Activated naive CD8-positive, alpha-beta T cell treated with anti-CD3 and anti-CD28 coated beads, Interleukin-2, amount 50 U/mL, for 24 hours (primary cell): ENCODE measurements at places on chromosomes 12 and 14.
A peak's percentile ranks its signal among the peaks of the same experiment; 100 is the strongest.

- H3K27me3 ChIP-seq: no peaks in the 10 kb centered on the region
- peaks cover 5% of the 10 kb centered on the region for H3K36me3 ChIP-seq
- H3K27ac ChIP-seq: no peak overlapping the region
- DNase-seq: no peak
- H3K4me1 ChIP-seq: peaks cover 44% of the 10 kb centered on the region
- H3K4me3 ChIP-seq: no peak overlapping the region
These were observed 53.1 kb upstream of the NPFF start for GRCh38 chr12:53560351-53560750.

DNA sequence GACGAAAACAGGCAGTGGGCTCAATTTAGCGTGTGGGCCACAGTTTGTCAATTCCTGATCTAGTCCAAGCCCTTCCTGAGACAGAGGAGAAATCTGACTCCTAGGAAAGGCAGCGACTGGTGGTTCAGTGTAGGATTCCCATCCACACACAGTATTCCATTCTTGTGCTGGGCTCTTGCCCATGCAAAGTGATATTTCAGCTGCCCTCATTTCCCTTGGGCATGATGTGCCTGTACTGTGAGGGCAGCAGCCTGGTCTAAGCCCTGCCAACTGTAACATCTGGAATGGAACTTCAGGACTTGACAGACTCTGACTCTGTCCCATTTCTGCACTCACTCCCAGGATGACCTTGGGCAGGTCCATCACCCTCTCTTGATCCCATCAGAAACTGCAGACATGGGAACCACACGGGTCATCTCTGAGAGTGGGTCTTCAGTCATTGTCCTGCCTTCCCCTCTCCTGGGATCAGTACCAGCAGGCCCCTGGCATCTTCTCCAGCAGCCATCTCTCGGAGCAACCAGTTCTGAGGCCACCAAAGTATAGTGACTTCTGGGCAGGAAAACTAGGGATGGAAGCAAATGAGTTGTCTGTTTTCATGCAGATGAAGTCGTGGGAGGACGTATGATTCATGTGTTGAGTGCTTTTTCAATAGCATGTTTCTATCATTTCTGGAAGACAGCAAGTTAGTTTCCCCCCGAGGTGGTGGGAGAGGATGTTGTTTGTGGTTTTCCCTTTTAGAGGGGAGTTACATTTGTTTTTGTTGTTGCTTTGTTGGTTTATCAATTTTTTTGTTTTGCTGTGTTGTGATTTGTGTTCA lies 54.2 kb upstream of the BCL2L14 start:
- peak overlapping the region; percentile 92 for H3K27ac ChIP-seq
- DNase-seq: no peak
- peaks cover 2% of the 10 kb centered on the region for H3K27me3 ChIP-seq
- peak overlapping the region; percentile 22 for H3K4me3 ChIP-seq
- H3K36me3 ChIP-seq: no peaks in the 10 kb centered on the region
- H3K4me1 ChIP-seq: peaks cover 73% of the 10 kb centered on the region

DNA sequence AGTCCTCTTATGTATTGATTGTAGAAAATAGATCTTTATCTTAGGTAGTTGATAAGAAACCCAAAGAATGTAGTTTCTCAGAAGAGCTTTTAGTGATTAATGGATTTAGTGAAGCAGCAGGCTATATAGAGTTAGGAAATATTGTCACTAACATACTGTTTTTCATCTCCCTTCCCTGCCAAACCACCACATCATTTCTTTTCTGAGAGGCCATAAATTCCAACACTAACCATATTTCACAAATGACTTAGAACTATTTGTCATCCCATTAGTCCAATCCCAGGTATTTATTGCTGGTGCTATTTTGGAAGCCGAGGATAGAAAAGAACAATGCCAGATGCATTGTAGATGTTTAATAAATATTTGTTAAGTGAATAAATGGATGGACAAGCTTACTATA lies 185.7 kb downstream of the KICS2 start:
- no peaks in the 10 kb centered on the region for H3K27me3 ChIP-seq
- no peaks in the 10 kb centered on the region for H3K4me1 ChIP-seq
- no peak overlapping the region for H3K27ac ChIP-seq
- DNase-seq: no peak

- no peaks in the 10 kb centered on the region for H3K36me3 ChIP-seq
- peaks cover 2% of the 10 kb centered on the region for H3K27me3 ChIP-seq
- H3K27ac ChIP-seq: no peak overlapping the region
- H3K4me1 ChIP-seq: peaks cover 2% of the 10 kb centered on the region
These were observed 56.7 kb downstream of the C14orf132 start for GRCh38 chr14:96095581-96096476.

- H3K4me1 ChIP-seq: peaks cover 16% of the 10 kb centered on the region
- H3K27ac ChIP-seq: no peak overlapping the region
- no peak for DNase-seq
These were observed 5.9 kb upstream of the SIVA1 start for GRCh38 chr14:104746934-104747481.

DNA sequence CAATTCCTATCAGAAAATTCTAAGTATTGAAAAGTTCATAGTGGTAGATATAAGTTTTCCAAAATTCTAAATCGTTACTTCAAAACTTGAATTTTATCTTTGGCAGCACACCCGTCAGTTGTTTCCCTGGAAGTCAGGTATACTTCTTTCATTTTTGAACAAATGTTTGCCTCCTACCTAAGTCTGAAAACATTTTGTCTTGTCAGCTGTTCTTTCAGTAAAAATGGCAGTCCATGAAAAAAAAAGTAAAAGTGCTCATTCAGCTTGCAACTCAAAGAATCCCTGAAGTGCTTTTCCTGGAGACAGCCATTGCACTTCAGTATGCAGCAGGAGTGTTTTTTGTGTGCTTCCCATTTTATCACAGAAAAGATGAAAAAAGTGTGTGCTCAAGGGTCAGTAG lies 130.1 kb upstream of the NEDD1 start:
- no peaks in the 10 kb centered on the region for H3K4me1 ChIP-seq
- no peak overlapping the region for H3K27ac ChIP-seq
- no peaks in the 10 kb centered on the region for H3K36me3 ChIP-seq
- no peak for DNase-seq
- no peaks in the 10 kb centered on the region for H3K27me3 ChIP-seq

GRCh38 chr12:49895773-49896172 lies 7.9 kb downstream of the FAIM2 start:
- no peaks in the 10 kb centered on the region for H3K36me3 ChIP-seq
- peaks cover 14% of the 10 kb centered on the region for H3K27me3 ChIP-seq
- H3K4me3 ChIP-seq: no peak overlapping the region
- peaks cover 5% of the 10 kb centered on the region for H3K4me1 ChIP-seq

DNA sequence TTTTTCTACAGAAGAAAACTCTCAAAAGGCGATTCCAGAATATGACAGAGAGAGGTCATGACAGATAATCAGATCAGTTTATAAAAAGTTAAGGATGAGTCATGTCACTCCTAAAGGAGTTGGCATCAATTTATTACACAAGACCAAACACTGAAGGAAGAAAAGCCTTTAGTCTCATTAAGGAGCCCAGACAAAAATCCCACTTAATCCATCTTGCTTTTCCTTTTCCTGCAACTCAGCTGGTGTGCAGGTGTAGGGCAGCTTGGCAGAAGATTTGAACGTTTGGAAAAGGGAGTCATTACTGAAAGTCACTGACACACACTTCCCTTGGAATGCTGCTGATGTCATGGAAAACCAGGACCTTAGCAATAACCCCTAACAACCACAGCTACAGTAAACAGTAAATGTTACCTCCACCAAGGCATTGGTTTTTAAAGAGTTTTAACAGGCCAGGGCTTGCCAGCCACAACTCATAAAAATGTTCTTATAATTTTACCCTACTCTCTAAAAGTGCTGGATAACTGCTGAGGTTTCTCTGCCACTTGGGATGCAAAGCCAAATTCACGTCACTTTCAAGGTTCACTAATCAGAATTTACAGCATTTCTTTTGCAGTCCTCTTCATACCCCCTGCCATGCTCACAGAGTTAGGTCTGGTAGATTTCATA lies 320.6 kb downstream of the RAD51B start:
- H3K4me3 ChIP-seq: no peak overlapping the region
- no peaks in the 10 kb centered on the region for H3K27me3 ChIP-seq
- no peak overlapping the region for H3K27ac ChIP-seq
- H3K4me1 ChIP-seq: peaks cover 31% of the 10 kb centered on the region

- DNase-seq: no peak
- no peaks in the 10 kb centered on the region for H3K27me3 ChIP-seq
- H3K36me3 ChIP-seq: no peaks in the 10 kb centered on the region
- H3K4me3 ChIP-seq: no peak overlapping the region
- no peak overlapping the region for H3K27ac ChIP-seq
These were observed 1714.4 kb upstream of the SEL1L start for GRCh38 chr14:83247924-83248639.

GRCh38 chr12:63982604-63983295 lies 138.2 kb downstream of the SRGAP1 start:
- DNase-seq: no peak
- no peak overlapping the region for H3K27ac ChIP-seq
- no peak overlapping the region for H3K4me3 ChIP-seq
- H3K27me3 ChIP-seq: no peaks in the 10 kb centered on the region

DNA sequence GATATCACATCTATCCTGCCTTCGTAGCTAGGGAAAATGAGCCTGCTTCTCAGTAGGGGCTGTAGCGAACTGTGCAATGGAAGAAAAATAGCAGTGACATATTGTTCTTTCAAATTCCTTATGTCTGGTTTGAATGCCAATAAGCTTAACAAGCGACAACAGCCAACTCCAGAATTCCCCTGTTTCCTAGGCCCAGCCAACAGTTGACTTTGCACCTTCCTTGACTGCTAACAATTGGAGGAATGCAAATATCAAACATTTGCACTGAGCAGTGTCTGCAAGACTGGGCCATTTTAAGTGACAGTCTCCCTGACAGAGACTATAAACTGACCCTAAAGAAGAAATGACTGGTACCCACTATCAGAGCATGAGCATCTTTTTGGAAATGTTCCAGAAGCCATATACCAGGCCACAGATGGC lies 12.0 kb upstream of the SERPINA1 start:
- no peaks in the 10 kb centered on the region for H3K4me1 ChIP-seq
- H3K36me3 ChIP-seq: no peaks in the 10 kb centered on the region
- no peak overlapping the region for H3K4me3 ChIP-seq

GRCh38 chr12:42180990-42181596 lies 36.4 kb upstream of the GXYLT1 start:
- peaks cover 27% of the 10 kb centered on the region for H3K36me3 ChIP-seq
- H3K27ac ChIP-seq: no peak overlapping the region
- no peak overlapping the region for H3K4me3 ChIP-seq
- peaks cover 13% of the 10 kb centered on the region for H3K4me1 ChIP-seq

DNA sequence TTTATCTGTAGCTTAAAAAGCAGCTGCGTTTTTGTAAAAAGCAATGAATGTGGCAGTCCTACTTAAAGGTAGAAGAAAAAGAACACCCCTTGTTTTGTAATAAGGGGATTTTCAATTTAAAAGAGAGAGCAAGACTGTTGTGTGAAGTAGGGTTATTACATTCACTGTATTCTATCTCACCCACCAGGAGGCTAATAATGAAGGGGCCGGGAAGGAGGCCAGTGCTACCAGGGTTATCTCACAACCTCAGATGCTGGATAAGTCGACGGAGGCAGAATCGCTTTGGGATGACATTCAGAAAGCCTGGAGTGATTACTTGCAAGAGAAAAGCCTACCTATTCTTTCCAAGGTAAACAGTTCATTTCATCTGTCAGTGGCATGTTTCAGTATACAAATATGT lies 97.7 kb downstream of the RMST start:
- no peaks in the 10 kb centered on the region for H3K36me3 ChIP-seq
- no peaks in the 10 kb centered on the region for H3K27me3 ChIP-seq
- DNase-seq: no peak
- H3K4me1 ChIP-seq: no peaks in the 10 kb centered on the region
- no peak overlapping the region for H3K27ac ChIP-seq

DNA sequence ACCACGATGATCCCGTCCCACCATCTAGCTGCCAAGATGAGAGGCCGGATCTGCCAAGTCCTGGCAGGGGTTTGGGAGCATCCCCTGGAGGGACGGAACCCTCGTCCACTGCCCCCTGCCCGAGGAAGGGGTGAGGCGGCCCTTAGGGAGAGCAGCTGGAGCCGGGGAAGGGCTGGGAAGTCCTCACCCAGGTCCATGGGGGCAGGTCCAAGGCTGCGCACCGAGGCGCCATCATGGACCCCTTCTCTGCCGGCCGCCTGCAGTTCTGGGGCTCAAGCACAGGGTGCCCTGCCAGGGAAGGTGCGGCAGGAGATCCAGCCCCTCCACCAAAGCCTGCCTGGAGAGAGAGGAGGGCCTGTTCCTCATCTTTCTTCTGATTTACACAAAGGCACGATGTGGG lies 17.6 kb upstream of the FBRSL1 start:
- peaks cover 2% of the 10 kb centered on the region for H3K27me3 ChIP-seq
- H3K27ac ChIP-seq: peak overlapping the region; percentile 73
- H3K36me3 ChIP-seq: no peaks in the 10 kb centered on the region
- DNase-seq: no peak

- H3K4me3 ChIP-seq: no peak overlapping the region
- H3K36me3 ChIP-seq: no peaks in the 10 kb centered on the region
- DNase-seq: no peak
- H3K27ac ChIP-seq: no peak overlapping the region
These were observed 167.7 kb upstream of the DIO2 start for GRCh38 chr14:80379035-80379434.

DNA sequence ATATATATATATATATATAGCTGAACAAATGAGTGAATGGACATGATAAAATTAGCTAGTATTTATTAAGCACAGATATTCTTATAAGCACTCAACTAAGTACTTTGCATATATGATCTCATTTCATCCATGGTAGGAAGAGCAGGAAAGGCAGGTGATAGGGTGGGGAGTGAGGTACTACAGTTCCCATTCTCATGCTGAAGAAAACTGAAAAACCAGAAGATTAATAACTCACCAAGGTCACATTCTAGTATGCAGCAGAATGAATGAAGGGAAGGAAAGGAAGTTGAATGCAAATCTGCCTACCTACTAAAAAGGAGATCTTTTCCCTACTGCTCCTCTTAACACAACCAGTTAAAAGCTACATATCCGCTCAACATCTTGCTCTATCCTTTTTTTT lies 298.1 kb upstream of the TMPO start:
- H3K4me1 ChIP-seq: no peaks in the 10 kb centered on the region
- H3K27ac ChIP-seq: no peak overlapping the region
- H3K27me3 ChIP-seq: peaks cover 10% of the 10 kb centered on the region

DNA sequence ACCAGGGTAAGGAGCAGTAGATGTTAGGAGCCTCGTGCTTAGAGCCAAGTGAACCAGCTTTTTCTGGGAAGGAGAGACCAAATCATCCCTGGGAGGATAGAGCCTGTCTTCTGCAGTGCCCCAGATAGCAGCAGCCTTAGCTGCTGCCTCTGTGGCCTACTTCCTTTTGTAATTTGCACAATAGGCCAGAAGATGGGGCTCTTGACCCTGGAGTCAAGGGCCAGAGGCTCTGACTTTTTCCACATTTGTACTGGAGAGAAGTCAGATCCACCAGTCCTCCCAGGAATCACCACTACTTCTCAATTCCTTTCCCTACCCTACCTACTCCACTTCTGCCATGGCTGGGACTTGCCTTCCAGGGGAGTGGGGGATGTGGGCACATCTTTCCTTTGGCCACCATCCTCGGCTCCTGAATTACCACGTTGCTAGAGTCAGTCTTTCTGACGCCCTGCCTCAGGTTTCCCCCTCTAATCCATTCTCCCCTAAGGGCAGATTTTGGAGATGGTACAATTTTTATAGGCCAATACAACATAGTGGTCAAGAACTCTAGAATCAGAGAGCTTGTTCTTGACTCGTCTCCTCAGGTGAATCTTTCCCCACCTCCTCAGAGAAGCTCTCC lies 3.3 kb upstream of the SLC4A8 start:
- H3K27ac ChIP-seq: no peak overlapping the region
- H3K4me3 ChIP-seq: no peak overlapping the region
- H3K36me3 ChIP-seq: no peaks in the 10 kb centered on the region
- no peaks in the 10 kb centered on the region for H3K27me3 ChIP-seq
- DNase-seq: peak; percentile 48
